ENCODE measurements at places on chromosomes 4 and X.

- DNase-seq = no peak
Measured at GRCh38 chr4:122758033-122758432, 25.5 kb downstream of the BBS12 start.

DNA sequence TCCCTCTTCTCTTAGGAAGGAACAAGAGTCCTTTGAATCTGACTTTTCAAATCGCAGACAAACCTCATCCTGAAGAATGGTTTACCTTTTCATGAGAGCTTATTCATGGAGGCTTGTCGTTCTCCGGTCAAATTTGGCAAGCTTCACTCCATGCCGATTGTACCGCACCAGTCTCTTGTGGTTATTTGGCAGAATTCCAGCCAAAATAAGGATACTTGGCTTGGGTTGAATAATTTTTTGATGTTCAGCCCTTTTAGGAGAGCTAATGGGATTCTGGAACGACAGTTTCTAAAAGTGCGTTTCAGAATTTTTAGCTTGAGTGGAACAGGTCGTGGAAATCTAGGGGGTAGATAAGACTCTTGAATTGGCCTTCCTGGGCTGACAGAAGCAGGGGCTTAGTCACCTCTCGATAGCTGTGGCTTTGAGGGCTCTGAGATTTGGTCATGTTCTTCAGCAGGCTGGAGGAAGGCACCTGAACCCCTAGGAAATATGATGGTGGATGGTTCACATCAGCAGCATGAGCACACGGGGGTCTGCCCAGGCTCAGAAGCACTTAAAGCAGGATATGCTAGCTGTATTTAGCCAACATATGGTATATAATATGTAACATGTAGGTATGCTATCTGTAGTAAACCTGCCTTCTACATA, 1.5 kb downstream of the KLHL2 start:
- no peak for DNase-seq

DNA sequence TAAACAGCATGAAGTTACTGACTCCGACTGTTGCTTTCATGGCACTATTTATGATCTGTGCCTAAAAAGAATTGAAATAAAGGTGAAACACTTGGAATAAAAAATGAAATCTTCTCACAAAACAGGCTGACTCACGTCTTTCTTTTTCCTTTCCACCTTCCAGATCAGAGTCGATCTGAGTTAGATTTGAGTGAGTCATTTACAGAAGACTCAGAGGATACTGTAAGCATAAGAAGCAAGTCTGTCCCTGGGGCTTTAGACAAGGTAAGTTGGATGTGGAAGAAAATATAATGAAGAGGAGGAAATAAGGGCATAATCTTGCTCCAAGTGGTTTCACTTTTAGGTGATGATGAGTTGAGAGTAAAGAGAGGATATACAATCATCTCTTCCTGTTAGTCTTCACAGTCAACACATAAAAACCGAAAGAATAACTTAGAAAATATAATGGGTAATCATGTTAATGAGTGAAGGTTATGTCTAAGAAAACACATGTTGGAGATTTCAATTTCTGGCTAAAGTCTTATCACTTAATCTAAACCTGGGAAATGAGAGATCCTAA, 89.7 kb downstream of the SYTL5 start:
- DNase-seq = no peak

GRCh38 chr4:88629826-88630225, 37.5 kb downstream of the HERC3 start:
- DNase-seq = no peak

DNA sequence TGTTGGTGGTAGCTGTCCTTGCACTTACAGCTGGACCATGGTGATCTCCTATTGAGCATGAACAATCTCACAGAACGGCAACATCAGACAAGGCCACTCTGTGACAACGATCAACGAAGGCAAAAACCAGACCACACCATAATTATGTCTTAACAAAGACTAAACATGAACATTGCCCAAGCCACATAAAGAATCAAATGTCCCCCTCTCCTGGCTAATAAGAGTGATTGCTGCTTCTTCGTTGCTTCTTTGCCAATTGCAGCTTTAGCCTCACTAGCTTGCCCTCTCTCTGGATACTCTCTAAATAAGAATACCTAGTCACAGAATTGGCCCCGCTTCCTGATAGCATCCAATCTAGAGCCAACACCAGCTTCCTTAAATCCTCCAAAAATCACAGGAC, 41.5 kb upstream of the PGRMC1 start:
- DNase-seq = no peak

GRCh38 chr4:7013175-7013574, 30.0 kb upstream of the TADA2B start:
- DNase-seq = no peak

DNA sequence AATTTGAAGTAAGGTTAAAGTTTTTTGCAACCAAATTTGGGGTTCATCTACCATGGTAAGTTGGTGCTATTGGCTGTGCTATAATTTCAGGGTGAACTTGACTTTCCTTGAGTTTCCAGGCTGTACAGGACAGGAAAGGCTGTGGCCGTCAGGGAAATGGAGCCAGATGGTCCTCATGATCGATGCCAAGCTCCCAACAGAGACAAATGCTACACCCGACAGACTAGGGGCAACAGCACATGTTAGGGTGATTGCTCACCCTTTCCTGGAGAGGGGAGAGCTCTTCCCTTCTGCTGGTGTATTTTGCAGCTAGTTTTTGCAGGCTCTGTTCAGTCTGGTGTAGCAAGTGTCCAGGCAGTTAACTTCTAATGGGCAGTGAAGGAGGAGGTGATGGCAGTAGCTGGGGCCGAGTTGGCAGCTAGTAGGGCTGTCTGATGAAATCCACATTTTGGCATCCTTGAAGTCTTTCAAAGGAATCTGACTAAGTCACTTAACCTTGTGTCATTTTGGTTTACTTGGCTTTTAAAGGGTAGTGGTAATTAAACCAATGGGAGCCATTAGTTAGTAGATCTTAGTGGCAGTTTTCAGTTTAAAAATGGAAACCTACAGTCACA, 47.8 kb downstream of the GAB1 start:
- DNase-seq = no peak
